Stimulated activated CD8-positive, alpha-beta memory T cell treated with anti-CD3 and anti-CD28 coated beads, Interleukin-15, amount 100 ng/mL, for 1 hour (primary cell): ENCODE measurements at places on chromosomes 5 and 9.

DNA sequence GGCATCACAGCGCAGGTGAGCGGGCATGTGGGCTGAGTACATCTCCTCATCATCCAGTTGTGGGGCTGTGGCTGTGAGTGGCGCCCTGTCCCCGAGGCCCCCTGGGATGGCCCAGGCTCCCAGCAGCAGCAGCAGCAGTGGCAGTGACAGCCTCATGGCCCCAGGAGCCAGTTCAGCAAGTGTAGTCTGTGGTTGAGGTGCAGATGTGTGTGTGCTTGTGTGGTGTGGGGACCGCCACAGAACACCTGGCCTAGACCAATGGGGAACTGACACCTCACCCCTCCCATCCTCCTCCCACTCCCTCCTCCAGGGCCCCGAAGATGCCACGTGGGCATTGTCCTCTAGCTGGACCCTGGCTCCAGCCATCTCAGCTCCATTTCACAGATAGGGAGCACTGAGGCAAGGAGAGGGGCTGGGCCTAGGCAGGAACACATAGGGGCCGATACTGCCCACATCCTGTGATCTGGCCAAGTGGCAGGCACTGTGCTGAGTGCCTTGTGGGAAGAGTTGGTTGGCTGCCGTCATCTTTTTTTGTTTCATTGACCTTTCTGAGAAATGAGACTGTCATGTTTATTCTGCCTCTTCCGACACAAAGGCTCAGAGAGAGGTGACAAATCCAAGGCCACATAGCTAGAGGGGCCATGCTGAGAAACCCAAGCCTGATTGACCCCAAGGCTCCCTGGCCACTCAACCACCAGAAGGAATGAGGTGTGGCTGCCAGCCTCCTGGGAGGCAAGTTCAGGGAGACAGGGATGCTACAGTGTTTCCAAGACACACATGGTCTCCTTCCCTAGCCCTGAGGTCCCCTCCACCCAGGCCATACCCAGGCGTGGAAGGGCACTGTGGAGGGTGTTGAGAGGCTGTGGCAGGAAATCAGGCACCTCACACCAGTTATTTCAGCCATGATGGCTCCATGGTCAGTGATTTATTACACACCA, at the start of gene MZB1:
Gene MZB1, minus strand, starts transcription at position 213 of the 938 bp plus-strand sequence. Its CDS starts 57 bp downstream, at position 156.
- DNase-seq, result no peak

- no peak for DNase-seq
These were observed at the start of gene ITK for GRCh38 chr5:157180374-157181264. ITK (plus strand) TSS chr5:157180840; CDS start chr5:157180978, 138 bp downstream.

GRCh38 chr9:99385215-99385614, 163.1 kb downstream of the SEC61B start:
- no peak for DNase-seq

DNA sequence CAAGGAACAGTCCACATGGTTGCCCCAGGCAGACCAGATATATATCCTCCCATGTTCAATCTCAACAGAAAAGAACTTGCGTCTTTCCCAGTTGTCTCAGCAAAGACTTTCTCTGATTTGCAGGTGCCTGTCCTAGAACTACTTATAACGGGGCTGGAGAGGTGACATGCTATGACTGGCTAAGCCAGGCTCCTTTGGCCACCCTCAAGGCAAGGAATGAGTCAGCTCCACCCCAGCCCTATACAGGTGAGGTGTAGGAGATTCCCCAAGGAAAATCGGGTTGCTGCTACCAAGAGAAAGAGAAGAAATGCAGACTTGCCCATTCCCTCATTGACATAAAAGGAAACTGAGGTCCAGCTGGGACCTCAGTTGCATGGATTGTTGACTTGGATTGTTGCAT, 127.4 kb downstream of the GALNT10 start:
- DNase-seq, result no peak

DNA sequence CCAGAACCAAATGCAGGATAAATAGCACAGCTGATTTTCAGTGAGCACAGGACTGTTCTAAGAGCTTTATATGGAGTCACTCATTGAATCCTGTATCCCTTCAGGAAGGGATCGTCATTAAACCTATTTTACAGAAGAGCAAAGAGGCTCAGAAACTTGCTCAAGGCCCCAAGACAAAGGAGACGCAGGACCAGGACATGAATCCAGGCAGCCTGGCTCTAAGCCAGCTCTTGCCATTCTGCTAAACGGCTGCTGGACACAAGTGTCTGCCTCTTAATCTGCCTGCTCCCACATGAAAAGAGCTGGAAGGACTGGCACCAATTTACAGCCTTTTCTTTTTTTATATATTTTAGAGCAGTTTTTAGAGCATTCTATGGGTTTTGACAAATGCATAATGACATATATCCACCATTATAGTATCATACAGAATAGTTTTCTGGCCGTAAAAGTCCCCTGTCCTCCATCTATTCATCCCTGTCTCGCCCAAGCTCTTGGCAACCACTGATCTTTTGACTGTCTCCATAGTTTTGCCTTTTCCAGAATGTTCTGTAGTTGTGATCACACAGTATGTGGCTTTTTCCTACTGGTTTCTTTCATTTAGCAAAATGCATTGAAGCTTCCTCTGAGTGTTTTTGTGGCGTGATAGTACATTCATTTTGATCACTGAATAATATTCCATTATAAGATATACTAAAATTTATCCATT, 37.5 kb downstream of the RETREG1 start:
- no peak for DNase-seq
